Fibroblast of skin of right biceps (primary cell): ENCODE measurements at places on chromosomes 6 and 20.

GRCh38 chr20:10579942-10580341 lies 93.9 kb downstream of the JAG1 start:
- DNase-seq, result no peak

DNA sequence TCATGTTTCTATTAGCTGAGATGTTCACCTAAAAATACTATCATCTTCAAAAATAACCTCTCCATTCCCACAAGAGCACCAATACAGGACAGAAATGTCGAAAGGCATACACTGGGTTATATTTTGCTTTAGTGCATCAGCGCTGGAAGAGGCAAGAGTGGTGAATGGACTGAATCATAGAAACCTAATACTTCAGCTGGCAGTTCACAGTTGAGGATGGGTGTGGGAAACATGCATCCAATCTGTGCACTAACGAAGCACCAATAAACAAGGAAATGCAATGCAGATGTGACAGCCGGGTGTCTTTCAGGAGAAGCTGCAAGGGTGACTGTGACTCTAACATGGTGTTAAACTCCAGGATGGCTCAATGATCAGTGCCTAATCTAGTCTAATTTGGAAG lies 365.8 kb downstream of the ESR1 start:
- peak; percentile 15 for DNase-seq

DNA sequence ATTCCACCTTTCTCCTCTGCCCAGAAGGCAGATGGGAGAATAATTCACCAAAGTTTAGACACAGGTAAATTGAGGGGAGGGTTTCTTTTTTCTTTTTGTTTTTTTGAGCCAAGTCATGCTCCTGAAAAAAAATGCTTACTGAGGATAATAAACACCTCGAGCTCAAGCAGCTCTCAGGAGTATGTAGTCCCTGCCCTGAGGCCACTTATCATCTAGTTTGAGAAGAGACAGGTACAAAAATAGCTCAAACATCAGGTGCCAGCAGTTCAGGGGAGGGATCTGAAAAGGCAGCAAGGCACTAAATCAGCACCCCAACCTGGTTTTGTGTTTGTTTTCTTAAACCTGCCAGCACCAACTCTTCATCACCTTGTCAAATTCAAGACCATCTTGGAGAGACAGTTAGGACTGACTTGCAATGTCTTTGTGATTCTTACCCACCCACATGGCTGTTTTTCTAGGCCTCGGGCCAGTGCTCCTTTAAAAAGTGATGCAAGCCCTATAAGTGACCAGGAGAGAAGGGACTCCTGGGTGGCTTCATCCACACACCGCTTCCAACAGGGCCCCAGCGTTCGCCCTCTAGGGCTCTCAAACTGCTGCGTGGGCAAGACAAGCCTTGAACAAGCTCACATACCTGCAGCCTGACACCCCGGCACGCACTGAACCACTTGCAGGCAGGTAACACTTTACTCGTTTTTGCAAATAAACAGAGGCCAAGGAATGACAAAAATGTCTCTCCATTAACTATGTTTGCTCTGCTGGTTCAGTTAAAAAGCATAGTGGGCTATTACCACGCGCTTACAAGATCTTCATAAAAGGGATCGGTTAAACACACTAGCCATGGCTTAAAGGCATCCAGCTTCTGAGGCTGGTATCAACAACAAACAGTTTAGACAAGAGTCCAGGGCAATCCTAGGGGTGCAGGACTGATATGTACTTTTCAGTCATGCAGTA lies 13.9 kb downstream of the JAG1 start:
- no peak for DNase-seq

- DNase-seq, result no peak
Observed at GRCh38 chr20:37892001-37892400, 10.9 kb upstream of the VSTM2L start.

GRCh38 chr6:33705268-33705885 lies 6.1 kb downstream of the UQCC2 start:
- DNase-seq, result peak; percentile 72

- DNase-seq, result no peak
Observed at GRCh38 chr20:52081791-52082190, 109.8 kb downstream of the ZFP64 start.

- peak; percentile 85 for DNase-seq
Observed at GRCh38 chr6:15879371-15880261, 216.8 kb upstream of the DTNBP1 start.

GRCh38 chr20:52429029-52429428 lies 237.4 kb upstream of the ZFP64 start:
- no peak for DNase-seq

GRCh38 chr6:113019176-113019575 lies 672.0 kb downstream of the RFPL4B start:
- DNase-seq, result no peak

DNA sequence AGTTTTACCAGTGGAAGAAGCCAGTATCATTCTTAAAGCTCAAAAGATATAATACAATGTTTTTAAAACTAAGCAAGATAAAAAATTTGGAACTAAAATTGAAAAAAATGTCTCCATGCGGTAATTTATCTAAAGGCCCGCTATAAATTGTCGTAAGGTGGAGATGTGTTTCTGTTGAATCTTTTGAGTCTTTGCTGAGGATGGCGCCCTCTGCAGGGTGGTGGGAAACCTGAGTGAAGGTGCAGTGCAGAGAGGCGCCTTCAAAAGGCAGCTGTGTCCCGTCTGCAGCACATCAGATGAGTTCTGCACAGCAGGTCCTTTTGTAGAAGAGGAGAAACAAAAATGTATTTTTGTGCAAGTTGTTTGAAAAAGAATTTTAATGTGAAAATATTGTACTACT lies 29.4 kb upstream of the KIF25 start:
- DNase-seq, result no peak

GRCh38 chr6:143336446-143337152 lies 113.9 kb downstream of the ADAT2 start:
- DNase-seq, result peak; percentile 78

DNA sequence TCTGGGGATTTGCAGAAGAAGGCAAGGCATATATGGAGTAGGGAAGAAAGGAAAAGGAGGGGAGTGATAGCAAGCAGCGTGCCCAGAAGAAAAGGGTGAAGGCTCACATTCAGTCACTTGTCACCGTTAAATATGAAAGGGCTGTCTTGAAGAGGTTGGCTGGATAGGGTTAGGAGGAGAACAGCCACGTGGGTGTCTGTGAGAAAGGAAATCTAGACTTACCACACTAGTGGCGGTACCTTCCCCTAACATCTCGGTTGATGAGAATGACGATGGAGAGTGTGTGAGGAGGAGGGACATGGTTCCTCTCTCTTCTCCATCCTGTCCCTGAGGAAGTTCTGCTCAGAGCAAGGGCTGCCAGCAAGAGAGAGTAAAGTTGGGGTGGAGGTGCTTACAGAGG lies 74.3 kb upstream of the CCN6 start:
- no peak for DNase-seq

GRCh38 chr20:46933150-46933549 lies 38.5 kb downstream of the EYA2 start:
- DNase-seq, result no peak

- peak; percentile 62 for DNase-seq
Observed at GRCh38 chr20:52959125-52959524, 13.0 kb upstream of the TSHZ2 start.

DNA sequence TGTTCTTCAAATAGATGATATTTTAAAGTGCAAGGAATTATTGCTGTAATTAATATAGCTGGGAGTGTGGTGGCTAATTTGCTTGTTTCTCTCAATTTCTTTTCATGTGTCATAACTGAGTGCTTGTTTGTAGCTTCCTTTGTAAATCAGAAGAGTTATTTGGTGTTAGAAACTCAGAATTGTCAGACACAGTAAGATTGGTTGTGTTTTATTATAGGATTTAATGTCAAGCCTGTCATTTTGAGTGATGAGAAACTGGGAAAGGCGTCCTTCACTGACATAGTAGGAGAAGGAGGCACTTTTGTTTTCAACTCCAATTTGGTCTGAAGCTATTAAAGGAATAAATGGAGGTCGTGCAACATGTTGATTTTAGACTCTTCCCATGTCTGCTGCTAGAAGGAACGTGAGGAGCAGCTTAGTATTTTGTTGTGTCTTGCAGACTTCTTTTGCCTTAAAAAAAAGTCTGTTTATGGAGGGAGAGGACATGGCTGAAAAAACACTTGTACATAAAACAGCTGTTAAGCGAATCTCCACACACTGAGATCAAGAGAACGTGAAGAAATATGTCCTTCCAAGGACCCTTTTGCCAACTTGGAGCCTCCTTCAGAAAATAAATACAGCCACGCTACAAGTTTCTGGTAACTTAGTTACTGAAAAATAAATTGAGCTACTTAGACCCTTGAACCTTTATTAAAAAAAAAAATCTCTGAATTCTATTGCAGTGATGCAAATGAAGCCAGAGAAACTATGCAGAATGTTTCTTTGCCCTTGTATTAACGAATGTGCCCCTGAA lies 59.5 kb downstream of the BMP6 start:
- DNase-seq, result no peak

DNA sequence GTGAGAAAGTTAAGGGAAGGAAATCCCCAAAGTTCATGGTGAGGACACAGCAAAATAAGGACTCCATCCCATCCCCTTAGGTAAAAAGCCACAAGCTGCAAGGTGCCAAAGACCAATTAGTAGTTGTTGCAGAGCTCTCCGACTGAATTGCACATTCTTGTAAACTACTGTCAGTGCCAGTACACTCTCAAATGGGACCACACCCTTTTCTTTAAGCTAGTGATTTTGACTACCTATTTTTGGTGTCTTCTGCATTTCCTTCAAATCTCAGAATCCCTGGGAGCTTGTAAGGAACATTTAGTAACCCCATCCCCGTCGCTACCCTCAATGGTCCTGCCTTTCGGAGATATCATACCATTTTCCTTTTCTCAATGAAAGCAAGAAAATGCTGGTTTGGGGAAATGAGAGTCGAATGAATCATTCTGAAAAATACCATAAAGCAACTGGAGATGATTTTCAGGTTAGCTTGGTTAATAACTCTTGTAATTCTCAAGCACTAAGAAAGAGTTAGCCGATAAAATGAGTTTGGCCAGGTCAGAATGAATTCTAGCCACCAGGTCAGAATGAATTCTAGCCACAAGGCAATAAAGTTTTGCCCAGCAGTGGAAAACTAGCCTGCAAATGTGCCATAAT lies 5.2 kb upstream of the HMGN3 start:
- no peak for DNase-seq

DNA sequence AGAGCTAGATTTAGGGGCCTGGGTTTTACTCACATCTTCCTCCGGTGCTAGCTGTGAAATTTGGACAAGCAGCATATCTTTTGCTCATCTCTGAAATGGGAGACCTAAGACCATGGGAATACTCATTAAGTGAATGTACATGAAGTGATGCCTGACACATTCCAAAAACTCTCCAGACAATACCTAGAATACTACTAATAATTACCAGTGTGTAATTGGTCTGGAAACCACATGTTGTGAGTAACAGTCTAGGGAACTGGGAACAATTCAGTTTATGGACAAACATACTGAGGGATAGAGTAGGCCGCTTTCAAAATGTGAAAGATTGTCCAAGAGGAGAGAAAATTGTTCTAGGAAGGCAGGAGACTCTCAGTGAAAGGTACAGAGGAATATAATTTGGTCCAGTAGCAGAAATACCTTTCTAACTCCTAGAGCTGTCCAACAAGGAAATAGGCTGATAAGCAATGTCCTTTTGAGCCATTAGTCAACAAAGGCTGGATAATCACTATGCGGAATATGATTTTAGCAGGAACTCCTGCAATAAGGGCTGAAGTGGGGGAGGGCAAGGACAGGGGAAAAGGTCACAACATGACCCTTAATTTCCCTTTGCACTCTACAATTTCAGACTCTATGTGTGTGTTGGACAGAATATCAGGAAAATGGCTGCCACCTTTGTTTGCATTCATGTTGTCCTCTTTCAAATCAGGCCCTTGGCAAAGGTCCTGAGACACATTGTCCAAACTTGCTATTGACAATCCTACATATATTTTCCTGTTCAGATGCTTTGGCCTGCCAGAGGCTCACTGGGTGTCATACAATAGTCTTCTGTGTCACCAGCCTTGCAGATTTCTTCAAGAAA lies 315.4 kb downstream of the PLCB1 start:
- DNase-seq, result peak; percentile 28

- no peak for DNase-seq
Observed at GRCh38 chr6:170043150-170043819, 247.6 kb downstream of the DLL1 start.

DNA sequence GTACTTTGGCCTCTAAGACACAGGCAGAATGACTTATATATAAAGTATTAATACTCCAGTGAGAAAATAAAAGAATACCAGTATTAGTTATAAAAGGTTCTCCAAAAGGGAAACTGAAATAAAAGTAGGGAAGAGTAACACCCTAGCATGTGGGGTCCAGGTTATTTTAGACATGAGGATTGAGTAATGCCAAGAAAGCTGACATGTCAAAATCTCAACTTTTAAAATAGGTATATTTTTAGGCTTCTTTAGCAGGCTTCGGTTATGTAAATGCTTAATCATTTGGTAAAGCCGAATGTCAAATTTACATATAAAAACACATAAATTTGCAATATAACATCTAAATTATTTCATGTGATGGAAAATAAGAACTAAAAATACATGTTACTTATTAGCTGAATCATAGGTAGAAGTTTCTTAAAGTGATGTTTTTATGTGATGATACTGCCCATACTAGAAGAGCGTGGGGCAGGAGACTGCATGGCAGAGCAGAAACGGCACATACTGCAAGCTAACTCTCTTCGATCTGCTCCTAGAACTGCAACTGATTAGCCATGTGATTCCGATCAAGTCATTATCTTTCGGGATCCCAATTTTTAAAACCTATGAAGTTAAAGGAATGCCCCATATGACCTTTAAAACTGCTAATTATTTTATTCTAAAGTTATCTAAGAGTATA lies 129.4 kb upstream of the DST start:
- no peak for DNase-seq

- DNase-seq, result peak; percentile 20
Observed at GRCh38 chr20:513429-513828, 30.2 kb downstream of the CSNK2A1 start.

- peak; percentile 52 for DNase-seq
Observed at GRCh38 chr6:42551217-42551616, 12.6 kb upstream of the UBR2 start.

GRCh38 chr6:36851149-36851614 lies 11.9 kb upstream of the CPNE5 start:
- DNase-seq, result peak; percentile 72

DNA sequence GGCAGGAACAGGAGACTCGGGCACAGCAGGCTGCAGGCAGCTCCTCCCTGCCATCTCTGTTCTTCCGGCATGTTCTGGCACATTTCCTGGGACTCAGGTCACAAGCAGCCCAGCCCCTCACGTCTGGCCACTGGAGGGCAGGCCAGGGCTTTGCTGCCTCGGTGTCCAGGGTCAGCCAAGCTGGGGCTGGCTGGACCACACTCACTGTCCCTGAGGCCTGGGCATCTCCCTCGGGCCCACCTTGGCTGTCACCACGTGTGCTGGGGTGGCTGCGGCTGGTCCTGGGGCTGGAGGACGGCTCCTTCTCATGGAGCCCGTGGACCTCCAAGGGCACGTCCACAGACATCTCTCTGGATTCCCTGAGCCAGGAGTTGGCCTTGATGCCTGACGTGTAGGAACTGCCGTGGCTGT lies 18.5 kb downstream of the FRMD1 start:
- peak; percentile 34 for DNase-seq

DNA sequence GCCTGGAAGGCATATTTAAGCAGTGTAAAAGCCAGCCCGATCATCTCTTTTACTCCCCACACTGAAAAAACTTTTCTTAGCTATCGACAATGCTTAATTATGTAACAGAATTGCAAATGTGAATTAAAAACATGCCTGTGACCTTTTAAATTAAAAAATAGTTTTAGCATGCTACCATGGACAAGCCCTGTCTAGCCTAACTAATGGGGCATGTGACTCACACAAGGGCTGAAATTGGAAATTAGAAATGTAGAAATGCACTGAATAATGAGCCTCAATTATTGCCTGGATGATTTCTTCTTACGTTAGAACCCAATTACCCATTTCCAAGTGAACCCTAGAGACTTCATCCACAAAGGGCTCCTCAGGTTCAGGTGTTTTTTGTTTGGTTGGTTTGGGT lies 82.7 kb downstream of the SIM1 start:
- peak; percentile 28 for DNase-seq
